MM.1S (cell line): ENCODE measurements at places on chromosomes 13 and 19.

DNA sequence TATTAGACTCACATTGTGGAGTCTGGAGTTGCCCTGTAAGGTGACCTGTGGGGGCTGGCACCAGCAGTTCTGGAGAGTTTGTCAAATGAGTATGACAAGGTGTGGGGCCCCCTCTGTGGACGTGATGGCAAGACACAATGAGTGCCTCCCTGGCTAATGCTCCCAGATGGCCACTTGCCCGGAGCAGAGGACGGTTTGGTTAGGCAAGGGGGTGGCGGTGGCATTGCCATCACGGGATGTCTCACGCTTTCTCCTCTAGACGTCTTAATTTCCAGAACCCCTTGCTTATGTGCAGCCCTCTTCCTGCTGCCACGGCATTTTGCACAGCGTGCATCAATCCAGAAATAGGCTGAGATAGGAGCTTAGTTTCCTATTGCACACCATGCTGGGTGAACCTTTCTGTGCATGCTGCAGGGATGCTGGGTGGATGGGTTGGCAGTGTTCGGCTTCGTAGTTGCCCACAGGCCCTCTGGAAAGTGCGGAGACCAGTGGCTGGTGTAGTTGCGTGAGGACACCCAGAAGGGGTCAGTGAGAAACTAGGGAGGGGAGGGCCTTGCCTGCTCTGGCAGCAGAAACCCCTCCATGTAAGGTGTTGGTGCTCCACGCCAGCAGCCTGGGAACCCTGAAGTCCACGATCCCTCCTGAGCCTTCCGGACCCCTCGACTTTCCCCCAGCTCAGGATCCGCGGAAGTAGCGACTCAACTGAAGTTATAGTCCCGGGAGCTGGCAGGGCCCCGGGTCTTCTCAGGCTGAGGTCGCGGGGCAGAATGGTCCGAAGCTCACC lies 18.1 kb upstream of the LRP3 start:
- peak overlapping the region; percentile 60; the same call in 1 of the 2 replicates for H3K27ac ChIP-seq
- no peaks in the 10 kb centered on the region for H3K27me3 ChIP-seq
- no peaks in the 10 kb centered on the region for H3K36me3 ChIP-seq
- peaks cover 7% of the 10 kb centered on the region; the same call in 1 of the 2 replicates for H3K4me1 ChIP-seq
- peak; percentile 12 for DNase-seq

GRCh38 chr13:37202264-37202663 lies 96.8 kb upstream of the CSNK1A1L start:
- no peak overlapping the region for H3K27ac ChIP-seq
- no peaks in the 10 kb centered on the region for H3K4me1 ChIP-seq
- no peak overlapping the region for H3K4me3 ChIP-seq

- no peaks in the 10 kb centered on the region for H3K4me1 ChIP-seq
- no peaks in the 10 kb centered on the region for H3K36me3 ChIP-seq
- H3K27me3 ChIP-seq: peaks cover 43% of the 10 kb centered on the region
- H3K27ac ChIP-seq: no peak overlapping the region; the same call in 1 of the 2 replicates
- DNase-seq: peak; percentile 57
These were observed 1.5 kb upstream of the SLC17A7 start for GRCh38 chr19:49442771-49443365.

GRCh38 chr13:105334211-105334610 lies 1201.3 kb downstream of the EFNB2 start:
- no peaks in the 10 kb centered on the region for H3K4me1 ChIP-seq
- no peaks in the 10 kb centered on the region for H3K27me3 ChIP-seq
- no peaks in the 10 kb centered on the region for H3K36me3 ChIP-seq
- DNase-seq: no peak
- no peak overlapping the region for H3K27ac ChIP-seq

DNA sequence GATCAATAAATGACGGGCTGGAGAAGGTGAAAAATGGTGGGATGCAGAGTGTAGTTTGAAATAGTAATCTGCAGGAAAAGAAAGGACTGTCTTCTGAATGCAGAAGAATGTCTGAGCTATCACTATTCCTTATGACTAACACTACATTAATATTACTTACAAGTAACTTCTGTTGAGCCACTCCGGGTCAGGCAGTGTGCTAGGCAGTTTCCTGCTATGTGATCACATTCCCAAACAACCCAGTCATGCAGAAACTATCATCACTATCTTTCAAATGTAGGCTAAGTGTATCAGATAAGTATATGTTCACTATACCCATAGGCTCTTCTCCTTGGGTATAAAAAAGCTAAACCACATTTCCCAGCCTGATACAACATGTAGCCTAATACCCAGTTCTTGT lies 6.6 kb downstream of the ZNF599 start:
- no peak overlapping the region for H3K27ac ChIP-seq
- DNase-seq: no peak
- H3K36me3 ChIP-seq: no peaks in the 10 kb centered on the region
- H3K4me1 ChIP-seq: no peaks in the 10 kb centered on the region

- no peaks in the 10 kb centered on the region for H3K4me1 ChIP-seq
- no peak overlapping the region for H3K27ac ChIP-seq
- H3K36me3 ChIP-seq: peaks cover 6% of the 10 kb centered on the region; the same call in 1 of the 2 replicates
- DNase-seq: no peak
- no peaks in the 10 kb centered on the region for H3K27me3 ChIP-seq
These were observed 11.9 kb upstream of the ATF5 start for GRCh38 chr19:49916839-49917733.

GRCh38 chr13:89393758-89394304 lies 1722.7 kb downstream of the SLITRK5 start:
- no peaks in the 10 kb centered on the region for H3K36me3 ChIP-seq
- no peaks in the 10 kb centered on the region for H3K27me3 ChIP-seq
- no peak overlapping the region for H3K4me3 ChIP-seq
- no peak for DNase-seq
- H3K4me1 ChIP-seq: no peaks in the 10 kb centered on the region

GRCh38 chr13:73401769-73402168 lies 343.0 kb downstream of the KLF5 start:
- H3K36me3 ChIP-seq: no peaks in the 10 kb centered on the region
- no peaks in the 10 kb centered on the region for H3K4me1 ChIP-seq
- no peak overlapping the region for H3K27ac ChIP-seq
- H3K27me3 ChIP-seq: no peaks in the 10 kb centered on the region

DNA sequence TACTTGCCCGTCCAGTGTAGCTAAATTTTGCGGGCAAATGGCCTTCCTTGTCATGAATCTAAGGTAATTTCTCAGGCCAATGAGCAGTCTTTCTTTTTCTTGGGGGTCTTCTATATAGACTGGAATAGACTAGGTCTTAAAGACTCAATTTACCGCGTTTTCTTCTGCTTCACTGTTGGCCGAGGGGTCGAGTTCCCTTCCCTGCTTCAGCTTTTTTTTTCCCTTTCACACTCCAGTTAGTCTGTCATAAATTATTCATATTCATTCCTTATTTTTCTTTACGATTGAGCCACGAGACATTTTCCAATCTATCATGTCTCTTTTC lies 276 bp downstream of the ALG11 start:
- DNase-seq: no peak
- H3K27me3 ChIP-seq: peaks cover 4% of the 10 kb centered on the region; the same call in 1 of the 2 replicates
- no peak overlapping the region for H3K27ac ChIP-seq
- H3K4me3 ChIP-seq: peak overlapping the region; percentile 79

DNA sequence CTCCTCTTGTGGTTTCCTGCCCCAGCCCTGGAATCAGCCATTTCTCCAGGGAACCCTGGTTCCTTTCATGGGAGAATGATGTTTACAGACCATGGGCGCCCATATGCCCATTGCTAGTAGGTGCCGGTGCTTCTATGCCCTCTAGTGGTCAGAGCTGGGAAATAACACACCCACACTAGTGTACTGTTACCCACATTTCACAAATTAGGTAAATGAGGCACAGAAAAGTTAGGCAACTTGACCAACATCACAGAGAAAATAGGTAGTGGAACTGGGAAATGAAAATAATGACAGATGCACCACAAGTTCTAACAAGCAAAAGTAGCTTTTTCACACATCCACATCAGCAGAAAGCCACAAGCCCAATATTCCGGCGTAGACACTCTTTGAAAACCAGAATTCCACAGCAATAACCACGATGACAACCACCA lies 1.3 kb upstream of the CEACAM3 start:
- no peaks in the 10 kb centered on the region for H3K36me3 ChIP-seq
- H3K4me1 ChIP-seq: no peaks in the 10 kb centered on the region
- DNase-seq: peak; percentile 55
- H3K4me3 ChIP-seq: no peak overlapping the region
- H3K27me3 ChIP-seq: peaks cover 91% of the 10 kb centered on the region
- no peak overlapping the region for H3K27ac ChIP-seq

GRCh38 chr13:50366488-50367174 lies 351.4 kb downstream of the KCNRG start:
- H3K4me3 ChIP-seq: no peak overlapping the region
- no peaks in the 10 kb centered on the region for H3K36me3 ChIP-seq
- no peaks in the 10 kb centered on the region for H3K27me3 ChIP-seq
- H3K27ac ChIP-seq: peak overlapping the region; percentile 81; the same call in 1 of the 2 replicates

DNA sequence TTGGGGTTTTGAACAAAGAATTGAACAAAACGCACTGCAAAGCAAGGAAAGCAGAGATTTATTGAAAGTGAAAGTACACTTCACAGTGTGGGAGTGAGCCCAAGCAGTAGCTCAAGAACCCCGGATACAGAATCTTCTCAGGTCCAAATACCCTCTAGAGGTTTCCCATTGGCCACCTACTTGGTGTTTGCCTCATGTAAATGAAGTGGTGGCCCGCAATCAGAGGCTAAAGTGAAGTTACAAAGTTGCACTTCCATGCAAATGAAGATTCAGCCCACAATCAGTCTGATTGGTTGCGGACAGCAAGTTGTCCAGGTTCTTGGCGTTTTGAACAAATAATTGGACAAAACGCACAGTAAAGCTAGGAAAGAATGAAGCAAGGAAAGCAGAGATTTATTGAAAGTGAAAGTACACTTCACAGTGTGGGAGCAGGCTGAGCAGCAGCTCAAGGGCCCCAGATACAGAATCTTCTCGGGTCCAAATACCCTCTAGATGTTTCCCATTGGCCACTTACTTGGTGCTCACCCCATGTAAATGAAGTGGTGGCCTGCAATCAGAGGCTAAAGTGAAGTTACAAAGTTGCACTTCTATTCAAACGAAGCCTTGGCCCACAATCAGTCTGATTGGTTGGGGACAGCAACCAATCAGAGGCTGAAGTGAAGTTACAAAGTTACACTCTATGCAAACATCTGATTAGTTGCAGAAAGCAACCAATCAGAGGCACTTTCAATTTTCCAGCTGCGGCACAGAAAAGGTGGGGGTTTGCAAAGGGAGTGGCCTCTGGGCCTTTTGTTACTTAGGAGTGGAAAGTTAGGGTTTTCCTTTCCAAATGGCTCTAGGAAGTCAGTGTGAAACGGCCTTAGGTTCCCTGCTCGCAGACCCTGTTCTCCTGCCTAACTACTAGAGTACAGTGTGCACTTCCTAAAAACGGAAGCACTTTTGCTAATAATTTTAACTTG lies 4.8 kb upstream of the TM9SF2 start:
- peaks cover 14% of the 10 kb centered on the region; the same call in 1 of the 2 replicates for H3K4me1 ChIP-seq
- H3K27me3 ChIP-seq: no peaks in the 10 kb centered on the region
- H3K4me3 ChIP-seq: peak overlapping the region; percentile 60
- no peaks in the 10 kb centered on the region for H3K36me3 ChIP-seq
- H3K27ac ChIP-seq: peak overlapping the region; percentile 63; the same call in 1 of the 2 replicates

DNA sequence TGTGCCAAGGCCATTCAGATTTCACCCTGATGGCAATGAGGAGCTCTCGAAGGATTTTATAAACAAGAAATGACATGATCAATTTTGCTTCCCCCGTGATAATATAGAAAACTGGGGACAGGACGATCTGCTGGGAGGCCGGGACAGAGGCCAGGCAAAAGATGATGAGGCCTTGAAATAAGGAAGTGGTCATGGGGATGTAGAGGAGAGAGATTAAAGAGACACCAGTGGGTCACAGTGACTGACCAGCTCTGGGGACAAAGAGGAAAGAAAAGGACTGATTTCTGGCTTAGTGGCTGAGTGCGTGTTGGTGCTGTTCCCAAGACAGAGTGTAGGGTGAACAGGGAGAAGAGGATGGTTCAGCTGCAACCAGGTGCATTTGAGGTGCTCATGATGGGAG lies 68.7 kb upstream of the FLT1 start:
- H3K27ac ChIP-seq: no peak overlapping the region
- no peak for DNase-seq
- no peaks in the 10 kb centered on the region for H3K36me3 ChIP-seq

DNA sequence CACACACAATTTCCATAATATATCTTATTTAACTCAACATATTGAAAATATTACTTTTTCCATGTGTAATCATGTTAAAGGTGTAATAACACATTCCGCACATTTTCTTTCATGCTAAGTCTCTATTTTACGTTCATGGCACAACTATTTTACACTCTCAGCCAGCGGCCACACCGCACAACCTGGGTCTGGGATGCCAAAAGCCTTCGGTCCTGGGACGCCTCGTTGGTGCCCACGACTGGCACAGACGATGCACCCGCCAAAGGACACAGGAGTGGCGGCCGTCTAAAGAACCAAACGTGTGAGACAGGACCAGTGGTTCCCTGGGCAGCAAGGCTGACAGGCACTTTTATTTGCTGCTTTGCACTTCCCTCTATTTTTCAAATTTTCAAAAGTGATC lies 10.0 kb upstream of the PROZ start:
- H3K27me3 ChIP-seq: peaks cover 71% of the 10 kb centered on the region
- no peak overlapping the region for H3K27ac ChIP-seq
- no peak for DNase-seq
- no peak overlapping the region for H3K4me3 ChIP-seq

DNA sequence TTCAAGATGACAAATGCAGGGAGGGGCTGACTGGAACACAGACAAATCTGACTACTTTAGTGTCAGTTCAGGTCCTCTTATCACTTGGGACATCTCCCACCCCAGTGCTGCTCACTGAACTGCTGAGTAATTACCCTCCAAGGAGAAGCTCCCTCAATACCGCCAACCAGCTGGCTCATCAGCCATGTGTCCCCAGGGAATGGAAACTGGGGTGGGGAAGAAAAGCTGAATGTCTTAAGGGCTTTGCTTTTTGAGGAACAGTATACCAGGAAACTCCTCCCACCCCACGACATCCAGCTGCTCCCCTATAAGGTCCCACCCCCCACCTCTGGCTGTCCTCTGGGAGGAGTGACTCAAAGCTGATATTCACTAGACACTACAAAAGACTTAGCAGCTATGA lies 2.0 kb downstream of the ZNF823 start:
- H3K4me1 ChIP-seq: peaks cover 6% of the 10 kb centered on the region; the same call in 1 of the 2 replicates
- no peaks in the 10 kb centered on the region for H3K27me3 ChIP-seq
- no peak overlapping the region for H3K4me3 ChIP-seq
- no peaks in the 10 kb centered on the region for H3K36me3 ChIP-seq

GRCh38 chr13:103762523-103762922 lies 696.3 kb upstream of the SLC10A2 start:
- DNase-seq: no peak
- no peaks in the 10 kb centered on the region for H3K36me3 ChIP-seq
- H3K4me3 ChIP-seq: no peak overlapping the region

DNA sequence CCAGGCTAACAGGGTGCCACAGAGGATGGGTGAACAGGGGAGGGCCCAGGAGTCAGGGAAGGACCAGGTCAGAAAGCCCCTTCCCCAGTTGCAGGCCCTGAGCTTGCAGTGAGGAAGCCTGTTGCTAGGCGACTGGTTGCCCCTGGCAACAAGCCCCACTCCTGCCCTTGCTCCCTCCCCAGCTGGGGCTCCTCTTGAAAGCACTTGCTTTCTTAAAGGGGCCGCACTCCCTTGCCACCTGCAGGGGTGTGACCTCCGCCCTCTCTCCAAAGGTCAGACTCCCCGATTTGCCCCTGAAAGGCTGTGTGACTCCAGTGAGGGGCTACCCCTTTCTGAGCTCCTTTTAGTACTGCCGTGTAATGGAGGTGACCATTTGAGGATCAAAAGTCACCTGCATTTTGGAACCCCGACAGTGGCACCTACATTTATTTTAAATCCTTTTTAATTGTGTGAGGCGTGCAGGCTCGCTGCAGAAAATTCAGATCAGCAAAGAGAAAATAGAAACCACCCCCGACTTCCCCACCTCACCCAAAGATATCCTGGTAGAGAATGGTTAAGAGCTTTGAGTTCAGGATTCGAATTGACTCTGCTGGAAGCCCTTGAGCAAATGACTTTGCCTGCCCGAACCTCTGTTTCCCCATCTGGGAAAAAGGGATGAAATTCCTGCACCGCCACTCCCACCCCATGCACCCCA lies 4.8 kb downstream of the FCHO1 start:
- peaks cover 16% of the 10 kb centered on the region for H3K4me1 ChIP-seq
- H3K36me3 ChIP-seq: no peaks in the 10 kb centered on the region
- H3K27me3 ChIP-seq: no peaks in the 10 kb centered on the region
- H3K27ac ChIP-seq: no peak overlapping the region
- H3K4me3 ChIP-seq: no peak overlapping the region
